ENCODE measurements at places on chromosomes 1 and 21.

DNA sequence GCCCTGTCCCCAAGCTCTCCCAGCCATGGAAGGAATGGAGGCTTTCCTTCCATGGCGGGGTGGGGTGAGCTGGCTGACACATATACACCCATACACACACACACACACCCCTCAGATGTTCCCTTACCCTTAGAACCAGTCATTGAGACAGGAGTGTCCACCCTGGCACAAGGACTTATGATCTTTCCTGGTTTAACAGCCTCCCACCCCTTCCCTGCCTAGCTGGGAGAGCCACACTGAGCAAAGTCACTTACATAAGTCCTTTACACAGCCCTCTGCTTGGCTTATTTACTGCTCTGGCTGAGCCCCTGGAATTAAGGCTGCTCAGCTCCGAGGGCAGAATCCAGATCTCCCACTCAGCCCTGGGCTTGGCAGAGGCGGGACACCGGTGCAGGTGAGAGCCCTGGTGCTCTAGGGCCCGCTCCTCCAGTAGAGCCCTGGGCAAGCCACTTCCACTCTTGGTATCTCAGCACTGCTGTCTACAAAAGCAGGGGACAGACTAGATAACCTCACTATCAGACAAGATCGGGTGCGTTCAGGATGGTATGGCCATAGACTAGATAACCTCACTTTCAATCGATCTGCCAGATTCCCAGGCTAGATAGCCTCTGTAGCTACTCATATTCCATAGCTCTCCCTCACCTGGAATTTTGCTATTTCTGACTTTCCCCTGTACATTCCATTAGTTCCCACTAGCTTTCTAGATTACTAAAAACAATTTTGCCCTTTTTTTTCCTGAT is 16.7 kb downstream of the SLC6A9 start:
- no peak for DNase-seq

- DNase-seq: no peak
These were observed 436.3 kb downstream of the PTPRU start for GRCh38 chr1:29672416-29673227.

DNA sequence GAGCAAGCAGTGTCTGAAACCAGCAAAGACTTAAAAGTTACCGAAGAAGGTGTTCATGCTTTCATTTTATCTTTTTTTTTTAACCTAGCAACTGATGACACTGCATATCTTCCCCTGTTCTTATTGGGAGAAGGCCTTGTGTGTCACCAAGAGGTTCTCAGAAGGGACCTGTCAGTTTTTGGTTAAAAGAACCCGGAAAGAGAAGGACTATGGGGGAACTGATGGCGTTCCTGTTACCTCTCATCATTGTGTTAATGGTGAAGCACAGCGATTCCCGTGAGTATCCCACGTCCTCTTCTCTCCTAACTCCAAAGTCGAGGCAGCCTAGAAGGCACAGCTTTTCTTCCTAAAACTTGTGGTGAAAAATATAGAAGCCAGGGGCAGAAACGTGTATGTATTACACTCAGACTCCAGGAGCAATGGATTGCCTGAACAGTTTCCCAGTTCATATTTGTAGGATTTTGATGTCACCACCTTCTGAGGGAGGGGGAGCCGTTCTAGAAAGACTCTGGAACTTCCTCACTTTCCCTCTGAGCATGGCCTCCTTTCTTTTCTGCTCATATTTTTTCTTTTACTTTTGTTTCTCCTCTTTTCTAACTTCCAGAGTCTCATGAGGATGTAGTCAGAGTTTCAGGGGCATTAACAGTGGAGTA is at the start of gene MR1:
Gene MR1 (plus strand): TSS at position 185 of the 653 bp plus-strand sequence. CDS start 25 bp downstream, at position 210.
- DNase-seq: peak; percentile 69

DNA sequence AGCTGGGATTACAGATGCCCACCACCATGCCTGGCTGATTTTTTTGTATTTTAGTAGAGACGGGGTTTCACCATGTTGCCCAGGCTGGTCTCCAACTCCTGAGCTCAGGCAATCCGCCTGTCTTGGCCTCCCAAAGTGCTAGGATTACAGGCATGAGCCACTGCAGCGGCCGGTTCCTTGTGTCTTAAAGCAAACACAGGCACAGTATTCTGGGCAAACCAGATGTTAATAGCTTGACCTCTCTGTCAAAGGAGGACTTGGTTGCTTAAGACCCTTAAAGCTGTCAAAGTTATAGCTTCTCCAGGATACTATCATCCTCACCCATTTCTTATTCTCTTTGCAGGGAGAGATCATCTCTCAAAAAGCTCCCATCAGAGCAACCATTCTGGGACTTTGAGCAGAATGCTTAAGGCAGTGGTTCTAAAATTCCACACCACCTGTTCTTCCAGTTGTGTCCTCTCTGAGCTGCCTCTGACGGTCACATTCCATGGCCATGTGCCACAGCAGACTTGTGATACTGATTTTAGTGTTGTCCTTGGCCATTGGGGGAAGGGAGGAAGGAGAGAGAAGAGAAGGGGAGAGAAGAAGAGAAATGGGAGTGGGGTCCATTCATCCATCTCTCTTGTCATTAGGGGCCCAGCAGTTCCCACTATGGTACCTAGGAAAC is 81.8 kb downstream of the PBX1 start:
- DNase-seq: no peak

DNA sequence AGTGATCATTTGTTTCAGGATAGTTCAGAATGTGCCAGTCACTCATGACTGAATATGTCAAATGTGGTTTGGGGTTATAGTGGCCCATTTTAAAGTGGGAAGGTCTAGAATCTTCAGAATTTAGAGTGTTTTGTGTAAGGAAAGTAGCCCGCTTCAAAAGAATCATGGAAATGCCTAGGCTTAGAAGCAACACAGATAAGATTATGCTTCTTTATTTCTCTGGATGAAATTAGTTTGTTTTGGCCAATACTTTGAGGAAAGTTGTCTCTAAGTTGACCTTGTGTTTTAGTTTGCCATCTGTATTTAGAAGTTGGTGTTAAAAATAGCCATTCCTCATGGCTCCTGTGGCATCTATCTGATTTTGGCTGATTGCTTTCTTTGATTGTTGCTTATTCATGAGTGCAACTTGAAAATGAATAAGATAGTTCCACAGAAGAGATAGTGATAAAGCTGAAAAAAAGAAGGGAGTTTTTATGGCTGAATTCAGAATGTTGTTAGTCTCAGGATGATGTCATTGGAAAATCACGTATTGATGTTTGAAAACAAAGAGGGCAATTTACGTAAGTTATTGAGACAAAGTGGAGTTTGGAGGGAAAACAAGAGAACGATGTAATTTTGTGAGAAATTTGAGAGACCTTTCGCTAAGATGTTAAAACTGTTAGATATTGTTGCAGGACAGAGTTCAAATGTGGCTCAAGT is 71.9 kb downstream of the PLA2G4A start:
- DNase-seq: no peak

DNA sequence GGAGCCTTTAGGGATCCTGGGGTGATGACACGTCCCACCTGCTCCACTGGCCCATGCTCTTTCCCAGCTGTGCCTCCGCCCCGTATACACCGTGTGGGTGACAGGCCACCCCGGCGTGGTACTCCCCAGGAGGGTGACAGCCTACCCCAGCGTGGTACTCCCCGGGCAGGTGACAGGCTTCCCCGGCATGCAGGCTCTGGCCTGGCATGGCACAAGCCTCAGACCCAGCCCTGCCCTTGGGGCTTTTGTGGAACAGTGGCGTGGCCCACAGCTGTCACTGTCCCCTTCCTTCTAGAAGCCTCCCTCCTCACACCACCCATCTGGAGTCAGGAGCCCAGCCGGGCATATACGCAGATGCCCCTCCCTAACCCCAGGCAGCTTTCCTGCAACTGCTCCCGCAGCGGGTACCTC is 4.7 kb upstream of the PFKL start:
- no peak for DNase-seq

- DNase-seq: no peak
These were observed 10.0 kb downstream of the PCSK9 start for GRCh38 chr1:55049271-55049913.

DNA sequence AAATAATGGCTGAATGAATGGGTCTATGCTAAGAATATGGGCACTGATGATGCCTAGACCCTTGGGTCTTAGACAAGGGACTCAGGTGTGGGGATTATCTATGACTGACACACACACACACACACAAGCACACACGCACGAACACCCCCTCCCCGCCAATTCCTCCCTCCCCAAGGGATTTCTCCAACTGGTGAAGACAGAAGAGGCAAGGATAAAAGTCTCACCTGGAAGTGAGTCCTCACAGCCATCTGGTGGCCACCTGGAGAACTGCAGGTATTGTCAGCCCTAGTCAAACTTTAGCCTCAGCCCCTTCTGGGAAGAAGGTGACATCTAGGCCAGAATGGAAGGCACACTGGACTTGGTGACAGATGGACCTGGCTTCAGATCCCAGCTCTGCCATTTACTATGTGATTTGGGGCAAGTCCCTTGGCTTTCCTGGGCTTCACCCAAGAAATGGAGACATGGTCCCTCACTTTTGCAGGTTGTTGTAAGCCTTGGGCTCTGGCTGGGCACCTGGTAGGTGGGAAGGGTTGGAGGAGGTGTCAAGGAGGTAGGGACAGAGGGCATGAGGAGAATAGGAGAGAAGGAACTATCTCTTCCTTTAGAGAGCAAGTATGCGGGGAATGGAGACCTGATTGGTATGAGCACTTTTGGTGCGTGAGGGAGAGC is 4.0 kb upstream of the GPR3 start:
- DNase-seq: no peak

DNA sequence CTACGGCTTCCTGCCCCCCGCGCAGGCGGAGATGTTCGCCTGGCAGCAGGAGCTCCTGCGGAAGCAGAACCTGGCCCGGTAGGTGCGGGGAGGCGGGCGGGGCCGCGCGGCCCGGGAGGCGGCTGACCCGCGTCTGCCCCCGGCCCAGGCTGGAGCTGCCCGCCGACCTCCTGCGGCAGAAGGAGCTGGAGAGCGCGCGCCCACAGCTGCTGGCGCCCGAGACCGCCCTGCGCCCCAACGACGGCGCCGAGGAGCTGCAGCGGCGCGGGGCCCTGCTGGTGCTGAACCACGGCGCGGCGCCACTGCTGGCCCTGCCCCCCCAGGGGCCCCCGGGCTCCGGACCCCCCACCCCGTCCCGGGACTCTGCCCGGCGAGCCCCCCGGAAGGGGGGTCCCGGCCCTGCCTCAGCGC is 16.6 kb downstream of the NOC2L start:
- no peak for DNase-seq

GRCh38 chr1:152112101-152112884 is 3.0 kb downstream of the TCHH start:
- DNase-seq: no peak

GRCh38 chr1:36007741-36008140 is 76.2 kb upstream of the TEKT2 start:
- DNase-seq: no peak

DNA sequence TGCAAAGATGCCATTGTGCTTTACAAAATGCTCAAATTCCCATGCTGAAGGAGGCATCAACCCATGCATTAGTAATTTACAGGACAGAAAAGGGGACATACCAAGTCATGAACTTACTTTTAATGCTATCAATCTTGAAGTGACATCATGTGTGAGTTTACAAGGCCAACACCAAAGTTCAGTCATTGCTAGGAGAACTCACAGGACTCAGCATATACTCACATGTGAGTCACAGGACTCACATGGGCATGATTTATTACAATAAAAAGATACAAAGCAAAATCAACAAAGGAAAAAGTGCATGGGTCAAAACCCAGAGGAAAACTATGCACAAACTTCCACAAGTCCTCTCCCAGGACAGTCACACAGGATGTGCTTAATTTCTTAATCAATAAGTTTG is 1656.0 kb downstream of the MRPL39 start:
- no peak for DNase-seq

DNA sequence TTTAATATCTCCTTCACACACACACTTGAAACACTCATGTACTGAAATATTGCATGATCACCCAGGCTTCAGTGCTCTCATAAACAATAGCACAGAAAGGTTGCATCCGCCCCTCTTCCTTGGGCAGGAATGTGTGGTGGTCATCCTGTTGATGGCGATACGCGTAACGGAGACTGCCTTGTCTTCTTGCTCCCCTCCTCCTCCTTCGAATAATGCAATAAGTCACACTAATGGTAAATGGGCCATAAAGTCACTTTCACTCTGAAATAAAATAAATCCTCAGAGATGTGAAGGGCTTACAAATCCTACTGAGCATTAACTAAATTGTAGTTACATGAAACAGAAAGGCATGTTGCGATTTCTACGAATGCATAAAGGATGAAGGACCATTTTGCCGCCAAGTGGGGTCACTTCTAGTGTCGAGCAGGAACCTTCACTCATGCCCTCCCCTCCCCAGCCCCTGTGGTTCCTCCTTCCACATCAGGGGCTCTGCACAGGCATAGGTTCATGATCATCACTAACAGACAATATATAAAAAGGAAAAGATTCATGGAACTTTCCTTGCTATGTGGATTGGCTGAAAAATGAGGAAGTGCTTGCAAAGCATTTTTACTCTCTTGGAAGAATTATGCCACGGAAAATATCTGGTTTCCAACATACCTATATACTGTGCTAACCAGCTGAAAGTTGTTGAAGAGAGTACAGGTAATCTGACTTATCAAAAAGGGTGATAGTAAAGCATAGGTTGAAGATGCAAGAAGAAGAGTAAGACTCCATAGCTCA is 1.2 kb upstream of the PGBD5 start:
- no peak for DNase-seq

- no peak for DNase-seq
These were observed 3.5 kb downstream of the EXOC8 start for GRCh38 chr1:231334079-231334666.

- no peak for DNase-seq
These were observed 18.2 kb upstream of the GJB5 start for GRCh38 chr1:34736692-34737091.

- no peak for DNase-seq
These were observed 27.1 kb downstream of the KCNK1 start for GRCh38 chr1:233641029-233641428.

DNA sequence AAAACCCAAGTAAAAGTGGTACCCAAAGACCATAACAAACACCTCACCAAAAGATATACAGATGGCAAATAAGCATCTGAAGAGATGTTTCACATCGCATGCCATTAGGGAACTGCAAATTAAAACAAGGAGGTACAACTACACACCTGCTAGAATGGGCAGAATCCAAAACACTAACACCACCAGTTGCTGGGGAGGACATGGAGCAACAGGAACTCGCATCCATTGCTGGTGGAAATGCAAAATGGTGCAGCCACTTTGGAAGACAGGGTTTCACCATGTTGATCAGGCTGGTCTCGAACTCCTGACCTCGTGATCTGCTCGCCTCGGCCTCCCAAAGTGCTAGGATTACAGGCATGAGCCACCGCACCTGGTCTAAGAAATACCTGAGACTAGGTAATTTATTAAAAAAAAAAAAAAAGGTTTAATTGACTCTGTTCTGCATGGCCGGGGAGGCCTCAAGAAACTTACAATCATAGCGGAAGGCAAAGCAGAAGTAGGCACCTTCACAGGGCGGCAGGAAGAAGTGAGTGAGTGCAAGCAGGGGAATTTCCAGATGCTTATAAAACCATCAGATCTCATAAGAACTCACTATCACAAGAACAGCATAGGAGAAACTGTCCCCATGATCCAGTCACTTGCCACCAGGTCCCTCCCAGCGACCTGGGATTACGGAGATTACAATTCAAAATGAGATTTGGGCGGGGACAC is 30.2 kb upstream of the PRSS38 start:
- DNase-seq: no peak

All from kidney epithelial cell (primary cell).